ENCODE measurements at places on chromosomes 2 and 18.

DNA sequence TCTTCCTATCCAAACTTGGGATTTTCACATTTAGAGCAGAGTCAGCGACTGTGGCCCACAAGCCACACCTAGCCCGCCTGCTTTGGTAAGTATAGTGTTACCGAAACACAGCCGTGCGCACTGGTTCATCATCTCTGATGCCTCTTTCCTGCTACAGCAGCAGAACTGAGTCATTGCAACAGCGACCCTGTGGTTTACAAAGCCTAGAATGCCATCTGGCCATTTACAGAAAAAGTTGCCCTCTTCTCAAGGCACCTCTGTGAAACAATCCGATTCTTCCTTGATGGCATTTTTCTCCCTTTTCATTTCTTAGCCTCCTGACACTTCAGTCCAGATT lies 10.7 kb upstream of the IAH1 start:
- DNase-seq = no peak

DNA sequence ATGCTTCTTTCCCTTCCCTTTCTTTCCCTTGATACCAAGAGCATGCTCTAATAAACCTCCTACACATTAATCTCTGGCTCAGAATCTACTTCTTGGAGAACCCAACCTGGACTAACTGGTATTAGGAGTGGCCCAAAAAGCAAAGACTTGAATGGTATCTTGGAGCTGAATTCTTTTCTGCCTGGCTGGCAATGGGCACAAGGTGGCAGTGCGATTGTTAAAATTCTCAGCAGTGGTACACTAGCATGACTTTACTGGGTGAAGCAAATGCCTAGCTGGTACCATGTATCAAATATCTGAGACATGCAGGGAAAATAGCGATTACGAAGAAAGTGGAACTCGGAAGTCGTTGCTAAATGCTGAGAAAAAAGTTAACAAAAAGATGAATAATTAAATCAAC lies 376.1 kb downstream of the XIRP2 start:
- DNase-seq = no peak

- DNase-seq = no peak
Measured at GRCh38 chr2:99348173-99348572, 11.0 kb downstream of the EIF5B start.

DNA sequence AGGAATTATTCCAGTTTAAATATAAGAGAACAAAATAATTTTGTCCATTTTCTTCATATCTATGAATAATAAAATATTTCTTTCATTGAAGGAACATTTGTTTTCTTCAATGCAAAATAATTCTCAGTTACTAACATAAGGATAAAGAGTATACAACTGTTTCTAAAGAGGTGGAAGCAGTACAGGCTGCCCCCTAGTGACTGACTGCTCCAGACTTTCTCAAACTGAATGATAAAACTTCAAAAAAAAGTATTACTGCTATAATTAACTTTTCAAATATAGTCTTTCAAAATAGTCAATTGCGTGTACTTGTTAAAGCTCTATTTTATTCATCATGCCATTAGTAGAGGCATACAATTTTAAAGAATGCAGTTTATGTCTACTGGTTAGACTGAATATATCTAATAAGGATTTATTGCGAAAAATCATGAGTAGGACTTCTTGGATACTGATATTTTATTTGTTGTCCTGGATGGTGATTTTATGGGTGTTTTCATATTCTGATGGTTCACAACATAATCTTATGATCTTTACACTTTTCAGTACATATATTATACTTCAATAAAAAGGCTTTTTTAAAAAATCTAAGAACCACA lies 100.1 kb downstream of the WDPCP start:
- peak; percentile 0 for DNase-seq

GRCh38 chr18:36610661-36611060 lies 218.1 kb downstream of the TPGS2 start:
- DNase-seq = no peak

DNA sequence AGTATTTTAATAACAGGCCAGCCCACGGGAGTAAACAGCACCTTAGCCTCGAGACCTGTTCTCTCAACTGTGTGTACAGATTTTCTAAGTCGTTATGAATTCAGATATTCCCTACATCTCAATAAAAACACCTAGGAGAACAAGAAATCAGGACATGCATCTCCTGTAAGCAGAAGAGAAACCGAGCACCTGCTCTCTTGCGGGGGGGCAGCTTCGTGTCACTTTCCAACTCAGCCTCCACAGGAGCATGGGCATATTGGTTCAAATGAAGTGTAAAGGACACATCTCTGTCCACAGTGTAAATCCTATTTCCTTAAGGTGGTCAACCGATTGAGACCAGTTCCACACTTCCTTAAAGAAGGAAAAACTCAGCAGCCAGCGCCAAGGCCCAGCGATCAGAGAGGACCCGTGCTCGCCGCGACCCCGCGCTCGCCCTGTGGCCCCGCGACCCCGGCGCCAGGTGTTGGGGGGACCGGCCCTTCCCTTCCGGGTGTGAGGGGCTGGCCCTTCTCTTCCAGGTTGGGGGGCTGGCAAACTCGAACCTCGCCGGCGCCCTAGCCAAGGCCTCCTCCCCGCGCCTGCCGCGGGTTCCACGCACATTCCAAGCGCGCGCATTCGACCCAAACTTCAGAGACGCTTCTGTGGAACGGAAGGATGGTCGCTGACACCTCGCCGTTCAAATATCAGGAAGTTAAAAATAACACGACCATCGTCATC lies 652 bp downstream of the SH3YL1 start:
- DNase-seq = no peak

DNA sequence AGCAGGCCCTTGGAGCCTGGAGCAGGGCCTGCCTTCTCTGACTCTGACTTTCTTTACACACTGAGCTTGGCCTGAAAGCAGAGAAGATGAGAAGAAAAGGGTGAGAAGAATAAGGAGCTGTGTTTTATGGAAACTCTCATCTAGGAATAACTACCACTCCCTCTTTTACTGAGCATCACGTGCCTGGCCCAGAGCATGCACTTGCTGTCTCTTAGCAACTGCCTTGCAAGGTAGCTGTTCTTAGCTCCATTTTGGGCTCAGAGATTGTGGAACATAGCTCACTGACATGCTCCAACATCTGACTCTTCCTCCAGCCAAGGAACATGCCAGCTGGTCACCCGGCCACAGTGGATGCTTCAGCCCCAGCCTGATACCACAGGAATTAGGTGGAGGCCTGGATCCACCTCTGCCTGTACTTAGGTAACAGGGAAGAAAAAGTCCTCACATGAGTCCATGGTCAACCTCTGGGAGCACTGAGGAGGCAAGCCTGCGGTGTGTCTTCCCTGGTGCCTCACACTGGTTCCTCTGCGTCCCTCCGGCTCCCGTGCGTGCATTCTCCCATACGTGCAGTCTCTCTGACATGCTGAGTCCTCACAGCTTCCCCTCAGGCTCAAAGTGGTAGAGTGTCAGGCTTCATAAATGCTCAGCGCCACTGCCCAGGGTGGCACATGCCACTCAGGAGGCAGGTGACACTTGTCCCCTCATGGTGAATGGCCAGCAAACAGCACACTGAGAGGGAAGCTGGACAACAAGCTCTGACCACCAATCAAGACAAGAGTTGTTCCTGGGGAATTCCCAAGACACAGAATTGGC lies 35.7 kb downstream of the AMER3 start:
- DNase-seq = no peak

DNA sequence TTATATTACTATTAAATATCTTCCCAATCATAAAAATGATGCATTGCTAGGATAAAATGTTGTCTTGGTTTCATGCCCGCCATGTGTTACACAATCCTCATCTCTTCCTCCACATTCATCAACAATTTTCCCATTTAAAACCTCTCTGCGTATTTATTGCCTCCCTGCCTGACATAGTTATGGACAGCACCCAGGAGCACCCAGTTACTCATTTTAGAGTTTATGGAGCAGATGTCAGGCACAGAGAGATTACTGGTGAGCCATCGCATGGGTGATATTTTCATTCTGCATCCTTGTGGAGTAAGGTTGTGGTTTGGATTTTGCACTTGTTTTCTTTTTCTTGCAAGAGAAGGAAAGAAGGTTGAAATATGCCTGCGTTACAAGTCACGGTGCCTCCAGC lies 116.7 kb upstream of the NPAS2 start:
- DNase-seq = no peak

DNA sequence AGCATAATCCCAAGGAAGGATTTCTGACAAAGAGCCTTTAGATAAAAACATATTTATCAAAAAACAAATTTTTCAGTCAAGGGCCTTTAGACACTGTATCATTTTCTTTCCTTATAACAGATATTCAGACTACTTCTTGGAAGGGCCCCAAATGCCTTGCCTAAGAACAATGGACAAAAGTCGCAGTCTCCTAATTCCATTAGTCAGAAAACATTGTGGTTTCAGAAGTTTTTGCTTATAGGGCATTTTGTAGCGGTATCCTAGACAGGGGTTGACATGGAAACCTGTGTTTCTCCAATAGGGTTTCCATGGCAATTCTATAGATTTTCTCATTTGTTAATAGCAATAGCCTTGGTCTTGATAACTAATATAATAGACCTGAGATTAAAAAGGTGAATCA lies 36.7 kb upstream of the AGPS start:
- no peak for DNase-seq

DNA sequence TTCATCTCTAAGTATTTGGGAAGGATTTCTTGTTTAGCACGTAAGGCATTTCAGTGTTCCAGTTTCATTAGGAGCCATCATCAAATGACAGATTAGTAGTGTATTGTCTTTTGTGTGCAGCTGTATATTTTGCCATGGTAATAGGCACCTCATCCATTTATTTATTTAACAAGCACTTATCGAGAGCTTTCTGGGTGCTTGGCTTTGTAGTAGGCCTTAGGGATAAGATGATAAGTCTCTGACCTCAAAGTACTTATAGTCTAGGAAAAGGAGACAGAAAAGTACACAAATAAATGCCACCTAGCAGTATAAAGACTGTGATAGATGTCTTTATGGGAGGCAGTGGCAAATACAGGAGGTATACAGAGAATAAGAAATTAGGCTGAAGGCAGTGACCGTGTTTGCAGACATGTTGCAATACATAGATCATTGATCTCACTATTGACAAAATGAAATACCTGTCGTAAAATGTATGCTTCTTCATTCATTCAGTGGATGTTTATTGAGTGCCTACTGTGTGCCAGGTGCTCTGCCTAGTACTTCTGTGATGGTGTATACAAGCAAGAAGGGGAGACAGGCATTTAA lies 265.9 kb downstream of the SETBP1 start:
- no peak for DNase-seq

GRCh38 chr2:199228887-199229819 lies 228.6 kb downstream of the SATB2 start:
- DNase-seq = no peak

- no peak for DNase-seq
Measured at GRCh38 chr2:120881981-120882788, 146.5 kb downstream of the GLI2 start.

DNA sequence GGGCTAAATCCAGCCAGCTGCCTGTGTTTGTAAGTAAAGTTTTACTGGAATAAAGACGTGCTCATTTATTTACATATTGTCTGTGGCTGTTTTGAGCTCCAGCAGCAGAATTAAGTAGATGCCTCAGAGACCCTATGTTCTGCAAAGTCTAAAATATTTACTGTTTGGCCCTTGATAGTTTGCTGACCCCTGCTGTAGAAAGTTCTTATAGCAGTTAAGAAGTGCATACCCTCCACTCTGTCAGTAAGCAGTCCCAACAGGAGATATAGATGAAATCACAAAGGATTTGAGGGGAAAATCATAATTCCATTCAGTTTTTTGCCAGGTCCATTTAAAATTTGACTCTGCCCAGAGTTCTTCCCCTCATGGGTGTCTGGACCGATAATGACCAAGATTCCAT lies 50.1 kb upstream of the ITM2C start:
- no peak for DNase-seq

- no peak for DNase-seq
Measured at GRCh38 chr18:21453511-21453901, 147.0 kb downstream of the ESCO1 start.

- no peak for DNase-seq
Measured at GRCh38 chr2:144582651-144583380, 62.9 kb upstream of the ZEB2 start.

DNA sequence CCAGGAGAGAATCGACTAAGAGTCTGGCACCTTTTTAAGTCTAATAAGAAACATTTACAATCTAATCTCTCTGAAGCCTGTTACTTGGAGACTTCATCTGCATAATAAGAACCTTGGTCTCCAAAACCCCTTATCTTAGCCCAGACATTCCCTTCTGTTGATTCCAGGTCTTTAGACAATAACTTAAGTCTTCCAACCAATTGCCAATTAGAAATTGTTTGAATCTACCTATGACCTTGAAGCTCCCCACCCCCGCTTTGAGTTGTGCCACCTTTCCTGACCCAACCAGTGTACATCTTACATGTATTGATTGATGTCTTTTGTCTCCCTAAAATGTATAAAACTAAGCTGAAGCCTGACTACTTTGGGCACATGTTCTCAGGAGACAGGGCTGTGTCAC lies 49.5 kb upstream of the DTNA start:
- no peak for DNase-seq

- peak; percentile 57 for DNase-seq
Measured at GRCh38 chr2:204145263-204145751, 208.7 kb downstream of the ICOS start.

GRCh38 chr2:18519914-18520450 lies 40.5 kb downstream of the RDH14 start:
- DNase-seq = no peak

DNA sequence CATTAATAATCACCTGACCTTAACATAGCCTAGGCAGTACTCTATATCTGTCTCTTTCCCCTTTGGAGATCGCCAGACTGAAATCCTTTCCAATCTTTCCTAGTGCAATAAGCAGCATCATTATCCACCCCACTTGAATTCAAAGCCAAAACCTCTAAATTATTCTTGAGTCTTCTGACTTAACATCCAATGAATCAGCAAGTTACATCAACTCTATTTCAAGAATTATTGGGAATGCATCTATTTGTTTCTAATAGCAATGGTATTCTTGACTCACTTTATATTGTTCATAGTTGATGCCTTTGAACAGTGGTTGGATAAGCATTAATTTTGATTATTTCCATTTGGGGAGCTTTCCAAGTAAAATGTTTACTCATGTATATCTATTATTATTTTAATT lies 144.8 kb downstream of the ZNF804A start:
- DNase-seq = no peak

DNA sequence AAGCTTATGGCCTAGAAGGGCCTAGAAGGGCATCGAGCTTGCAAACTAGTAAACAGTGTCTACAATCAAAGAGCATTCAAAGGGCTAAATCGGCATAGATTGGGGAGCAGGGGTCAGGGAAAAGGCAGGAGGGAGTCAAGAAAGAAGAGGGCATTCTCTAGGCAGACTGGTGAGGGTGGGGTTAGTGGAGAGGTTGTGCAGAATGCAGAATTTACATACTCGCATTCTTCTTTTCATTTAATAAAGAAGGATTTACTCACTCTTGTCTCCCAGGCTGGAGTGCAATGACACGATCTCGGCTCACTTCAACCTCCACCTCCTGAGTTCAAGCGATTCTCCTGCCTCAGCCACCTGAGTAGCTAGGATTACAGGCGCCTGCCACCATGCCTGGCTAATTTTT lies 110.7 kb downstream of the TRIM43 start:
- no peak for DNase-seq

DNA sequence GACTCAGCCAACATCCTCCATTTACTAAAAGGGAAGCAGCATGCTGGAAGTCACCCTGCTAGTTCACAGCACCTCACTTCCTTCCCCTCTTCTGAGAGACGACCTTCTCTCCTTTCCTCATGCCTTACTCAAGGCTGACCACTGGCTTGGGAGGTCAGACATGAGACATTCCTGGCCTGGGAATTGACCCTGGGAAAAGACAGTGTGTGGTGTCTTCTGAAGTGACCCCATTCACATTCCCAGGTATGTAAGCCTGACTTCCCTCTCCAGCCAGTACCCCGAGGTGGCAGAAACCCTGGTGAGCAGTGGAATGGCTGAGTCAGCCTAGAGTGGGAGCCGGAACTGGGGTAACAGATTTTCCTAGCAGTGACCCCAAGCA lies 92.4 kb downstream of the PLB1 start:
- DNase-seq = no peak

GRCh38 chr18:80104364-80104779 lies 4.7 kb upstream of the ADNP2 start:
- no peak for DNase-seq
